Stimulated activated CD4-positive, alpha-beta T cell treated with anti-CD3 and anti-CD28 coated beads, TNF-alpha, amount 100 ng/mL, for 1 hour (primary cell): ENCODE measurements at places on chromosomes 1 and 21.

- no peak for DNase-seq
Measured at GRCh38 chr1:224592636-224593582, 23.2 kb upstream of the CNIH3 start.

GRCh38 chr1:22443332-22443731 lies 8.3 kb upstream of the ZBTB40 start:
- no peak for DNase-seq

DNA sequence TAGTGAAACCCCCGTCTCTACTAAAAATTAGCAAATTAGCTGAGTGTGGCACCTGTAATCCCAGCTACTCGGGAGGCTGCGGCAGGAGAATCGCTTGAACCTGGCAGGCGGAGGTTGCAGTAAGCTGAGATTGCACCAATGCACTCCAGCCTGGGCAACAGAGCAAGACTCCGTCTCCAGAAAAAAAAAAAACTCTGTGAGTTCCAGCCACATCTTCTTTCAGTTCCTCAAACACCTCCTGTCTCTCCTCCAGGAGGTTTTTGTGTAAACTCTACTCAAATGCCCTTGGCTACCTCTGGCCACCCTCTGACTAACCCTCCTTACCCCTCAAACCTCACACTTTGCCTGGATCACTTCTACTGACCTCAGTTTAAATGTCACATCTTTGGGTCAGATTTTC lies 38.1 kb downstream of the RCSD1 start:
- no peak for DNase-seq

- no peak for DNase-seq
Measured at GRCh38 chr21:21955204-21955603, 957.0 kb downstream of the NCAM2 start.

GRCh38 chr1:164163289-164163849 lies 395.6 kb upstream of the PBX1 start:
- no peak for DNase-seq

DNA sequence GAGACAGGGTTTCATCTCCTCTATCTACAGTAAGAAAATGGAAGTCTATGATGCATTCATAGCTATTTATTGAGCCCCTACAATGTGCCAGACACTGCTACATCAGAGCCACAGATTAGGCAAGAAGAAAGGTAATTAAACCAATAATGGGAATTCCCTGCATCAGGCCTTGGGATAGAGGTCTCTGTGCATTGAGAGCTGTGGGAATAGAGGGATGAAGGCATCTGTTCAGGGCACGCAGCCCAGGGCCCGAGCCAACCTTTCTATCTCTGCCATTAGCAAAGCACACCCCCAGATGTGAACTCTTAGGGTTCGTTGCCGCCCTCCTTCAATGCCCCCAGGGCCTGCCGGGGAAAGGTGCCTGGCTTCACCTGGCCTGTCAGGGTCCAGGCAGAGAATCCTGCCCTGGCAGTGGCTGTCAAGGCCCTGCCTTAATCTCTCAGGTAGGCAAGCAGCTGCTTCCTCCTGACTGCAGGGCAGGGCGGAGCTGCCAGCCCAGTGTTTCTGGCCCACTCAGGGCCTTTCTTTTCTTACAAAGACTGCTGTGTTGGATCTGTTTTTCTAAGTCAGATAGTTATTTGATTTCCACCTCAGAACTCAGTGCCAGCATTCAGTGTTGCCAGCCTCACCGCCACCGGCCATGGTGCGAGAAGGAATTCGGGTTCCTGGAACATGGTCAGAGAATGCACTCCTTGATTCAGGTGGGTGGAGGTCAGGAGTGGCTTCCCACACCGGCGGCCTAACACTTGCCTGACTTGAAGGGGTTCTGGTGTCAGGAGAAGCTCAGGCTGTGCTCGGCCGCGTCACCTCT lies 76.1 kb downstream of the PGM1 start:
- no peak for DNase-seq

DNA sequence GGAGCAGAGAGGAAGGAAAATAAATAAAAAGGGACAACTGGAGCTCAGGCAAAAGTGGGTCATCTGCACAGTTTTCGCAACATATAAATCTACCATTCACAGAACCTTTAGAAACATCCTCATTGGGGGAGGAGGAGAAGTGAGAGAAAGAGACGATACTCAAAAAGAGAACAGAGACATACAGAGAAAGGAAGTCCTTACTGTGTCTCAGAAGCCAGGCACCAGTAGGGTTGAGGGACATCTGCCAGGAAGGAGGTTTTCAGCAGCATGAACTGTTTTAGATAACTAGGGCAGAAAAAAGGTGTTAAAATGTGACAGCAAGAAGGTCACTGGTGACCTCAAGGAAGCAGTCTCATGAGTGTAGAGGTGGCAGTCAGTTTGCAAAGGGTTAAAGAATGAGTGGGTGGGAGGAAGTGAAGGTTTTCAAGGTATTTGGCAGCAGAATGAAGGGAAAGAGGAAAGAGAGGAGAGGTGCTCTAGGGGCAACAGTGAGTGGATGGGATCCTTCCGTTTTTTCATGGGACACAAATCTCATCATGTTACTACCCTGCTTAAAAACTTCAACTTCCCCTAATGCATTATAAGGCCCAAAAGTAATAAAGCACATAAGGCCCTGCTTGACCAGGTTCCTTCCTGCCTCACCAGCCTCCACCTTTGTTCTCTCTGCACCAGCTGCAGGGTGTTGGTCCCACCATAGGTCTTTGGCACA lies 9.5 kb downstream of the JAK1 start:
- no peak for DNase-seq

DNA sequence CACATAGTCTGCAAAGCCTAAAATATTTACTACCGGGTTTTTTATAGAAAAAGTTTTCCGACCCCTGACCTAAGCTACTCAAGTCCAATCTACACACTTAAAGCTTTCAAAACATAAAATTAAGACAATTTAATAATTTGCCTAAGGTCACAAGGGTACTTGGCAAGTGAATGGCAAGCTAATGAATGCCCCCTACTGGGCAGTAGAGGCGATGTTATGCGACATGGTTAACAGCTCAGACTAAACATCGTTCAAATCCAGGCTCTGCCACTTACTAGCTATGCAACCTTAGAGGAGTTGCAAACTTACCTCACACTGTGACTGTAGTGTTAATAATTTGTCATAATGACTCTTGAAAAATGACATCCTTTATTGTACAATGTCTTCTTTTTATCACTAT lies 317.2 kb upstream of the NFIA start:
- DNase-seq: no peak

DNA sequence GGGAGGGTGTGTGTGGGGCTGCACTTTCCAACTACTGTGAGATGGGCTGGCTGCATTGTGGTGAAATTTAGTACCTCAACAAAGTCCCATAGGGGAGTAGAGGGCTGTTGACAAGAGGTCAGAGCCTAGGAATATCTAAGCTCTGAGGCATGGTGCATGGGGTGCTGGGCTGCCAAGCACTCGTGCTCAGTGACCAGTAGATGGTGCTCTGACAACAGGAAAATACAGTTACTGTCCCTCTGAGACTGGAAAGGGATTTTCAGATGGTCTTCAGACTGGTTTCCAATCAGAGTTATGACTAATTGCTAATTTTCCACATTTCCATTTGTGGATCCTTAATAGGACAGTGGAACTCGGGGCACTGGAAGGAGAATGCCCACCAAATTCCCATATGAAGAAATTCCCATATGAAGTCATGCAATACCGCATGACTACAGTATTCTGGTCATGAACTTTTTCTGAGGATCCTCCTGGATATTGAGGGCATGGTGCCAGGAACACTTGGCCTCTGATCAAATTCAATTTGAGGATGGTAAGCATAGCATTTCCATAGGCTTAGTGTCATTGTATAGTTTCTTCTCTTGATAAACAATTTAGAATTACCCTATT lies 4.1 kb upstream of the CACNA1E start:
- DNase-seq: no peak

GRCh38 chr1:207156095-207156494 lies 52.1 kb downstream of the C4BPA start:
- no peak for DNase-seq

- no peak for DNase-seq
Measured at GRCh38 chr1:14049965-14050364, 350.0 kb downstream of the PRDM2 start.

DNA sequence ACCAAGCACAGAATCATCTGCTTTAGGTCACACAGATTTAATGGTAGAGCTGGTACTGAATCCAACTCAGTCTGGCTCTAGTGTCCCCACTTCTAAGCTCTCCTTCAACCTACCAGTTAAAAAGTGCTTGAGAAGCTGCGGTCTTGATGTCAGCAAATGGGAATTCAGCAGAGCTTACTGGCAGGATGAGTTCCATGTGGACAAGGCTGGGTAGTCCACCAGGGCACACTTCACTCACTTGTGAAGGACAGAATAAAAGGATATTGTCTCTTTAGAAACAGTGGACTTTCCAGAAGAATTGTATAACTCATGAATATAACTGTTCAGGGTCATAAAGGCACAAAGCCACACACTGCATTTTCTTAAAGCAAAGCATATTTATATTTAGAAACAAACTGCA lies 35.1 kb upstream of the GUCA2B start:
- DNase-seq: no peak

GRCh38 chr21:28118570-28118969 lies 874.1 kb downstream of the LTN1 start:
- no peak for DNase-seq

DNA sequence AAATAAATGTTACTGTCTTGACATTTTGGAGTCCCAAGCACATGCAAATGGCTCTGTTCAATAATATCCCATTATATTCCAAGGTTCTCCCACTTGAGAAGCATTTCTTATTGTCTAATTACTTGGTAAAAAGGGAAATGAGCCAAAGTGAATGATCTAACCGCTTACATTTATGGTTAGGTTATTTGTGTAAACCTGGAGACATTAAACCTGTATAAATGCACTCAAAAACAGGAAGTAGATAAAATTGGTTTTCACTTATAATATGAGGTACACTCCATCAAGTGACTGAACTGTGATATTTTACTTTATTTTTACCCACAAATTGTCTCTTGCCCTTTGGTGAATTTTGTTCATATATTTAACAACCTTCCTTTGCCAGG lies 26.8 kb downstream of the KIF1B start:
- no peak for DNase-seq

DNA sequence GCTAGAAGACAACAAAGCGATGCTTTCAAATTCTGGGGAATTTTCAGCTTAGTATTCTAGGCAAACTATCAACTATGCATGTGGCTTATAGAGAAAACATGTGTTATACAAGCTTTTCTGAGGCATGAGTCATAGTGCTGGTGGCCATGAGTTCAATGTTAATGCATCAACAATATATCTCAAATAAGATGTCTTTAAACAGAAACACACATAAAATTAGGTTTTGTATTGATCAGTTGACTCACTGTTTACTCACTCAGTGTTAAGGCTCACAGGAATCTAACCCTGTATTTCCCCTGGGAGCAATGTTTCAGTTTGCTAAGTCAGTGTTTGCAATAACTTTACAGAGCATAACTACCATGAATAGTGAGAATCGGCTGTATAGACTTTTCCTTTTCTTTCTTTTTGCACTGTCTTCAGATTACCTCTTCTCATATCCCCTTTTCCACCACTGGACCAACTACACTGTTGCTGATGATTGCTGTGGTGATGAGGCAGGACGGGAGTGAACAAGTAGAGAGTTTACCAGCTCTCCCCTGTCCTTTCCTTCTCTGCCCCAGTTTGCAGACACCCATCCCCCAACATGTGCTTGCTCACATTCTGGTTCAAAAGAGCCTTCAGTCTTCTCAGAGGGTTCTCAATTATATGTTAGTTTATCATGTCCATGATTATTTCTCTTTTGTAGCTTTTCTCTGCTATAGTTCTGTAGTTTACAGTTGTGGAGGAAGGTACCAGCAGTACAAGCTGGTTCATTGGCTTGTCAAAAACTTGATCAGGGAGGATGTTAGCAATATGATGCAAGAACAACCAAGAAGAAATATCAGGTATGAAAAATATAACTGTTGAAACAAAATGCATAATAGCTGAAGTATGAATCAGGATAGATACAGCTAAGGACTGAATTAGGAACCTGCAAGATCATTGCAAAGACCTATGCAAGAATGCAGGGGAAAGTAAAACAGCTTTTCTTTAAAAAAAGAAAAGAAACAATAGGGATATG lies 23.9 kb downstream of the CD2 start:
- DNase-seq: no peak

- no peak for DNase-seq
Measured at GRCh38 chr1:7290971-7291970, 479.8 kb upstream of the VAMP3 start.

DNA sequence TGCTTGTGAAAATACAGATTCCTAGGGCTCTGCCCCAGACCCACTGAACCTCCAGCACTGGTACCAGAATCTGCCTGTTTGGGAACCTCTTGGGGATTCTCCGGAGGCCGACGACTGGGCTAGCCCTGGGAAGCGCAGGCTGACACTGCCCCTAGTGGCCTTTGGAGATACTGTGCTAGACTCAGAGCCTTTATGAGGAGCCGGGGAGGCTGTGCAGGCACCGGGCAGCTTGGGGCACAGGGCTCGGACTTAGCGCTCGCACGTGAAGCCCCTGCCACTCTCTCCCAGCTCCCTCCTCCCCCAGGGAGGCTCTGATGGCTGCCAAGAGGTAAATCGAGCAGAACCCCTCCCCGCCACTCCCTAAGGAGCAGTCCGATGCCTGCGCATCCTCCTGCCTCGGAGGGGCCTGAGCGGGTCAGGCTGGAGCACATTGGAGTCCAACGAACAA lies 144.6 kb upstream of the TNR start:
- no peak for DNase-seq
